ENCODE measurements at places on chromosomes 5 and 9. TPM values are rescaled to one million over a fixed set of nuclear protein-coding genes. Genes with fewer than 3 reads are reported as not detected.

DNA sequence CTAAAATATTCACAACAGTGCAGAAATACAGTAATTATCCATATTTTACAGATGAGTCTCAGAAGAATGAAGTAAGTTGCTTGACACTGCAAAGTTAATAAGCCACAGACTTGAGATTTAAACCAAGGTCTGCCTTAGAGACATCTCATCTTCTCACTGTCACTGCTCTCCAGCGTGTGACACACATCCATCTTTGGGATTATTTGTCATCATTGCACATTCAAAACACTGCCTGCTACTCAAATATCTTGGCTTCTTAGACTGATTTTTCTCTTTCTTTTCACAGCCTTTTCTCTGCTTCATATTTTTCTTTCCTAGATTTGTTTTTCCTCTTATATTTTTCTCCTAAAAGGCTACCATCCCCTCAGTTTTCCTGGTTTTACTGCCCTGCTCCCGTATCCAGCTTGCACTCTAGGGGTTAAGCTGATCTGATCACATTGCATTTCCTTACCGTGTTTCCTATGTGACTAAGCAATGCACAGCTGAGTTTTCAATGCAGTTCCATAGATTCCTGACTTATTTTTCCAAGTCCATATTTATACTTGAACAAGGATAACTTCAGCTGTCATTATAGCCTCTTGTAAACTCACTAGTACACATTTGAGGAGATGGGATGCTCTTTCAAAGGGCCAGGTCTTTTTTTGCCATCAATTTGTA, 353.0 kb downstream of the PLK2 start:
- no peak for DNase-seq

The TLE1 gene
- 66.2 TPM for total RNA-seq

- no peak for DNase-seq
These were observed 232.7 kb upstream of the ACTBL2 start for GRCh38 chr5:57715296-57715695.

GRCh38 chr5:5331848-5332247, 90.6 kb upstream of the ICE1 start:
- DNase-seq: peak; percentile 78

DNA sequence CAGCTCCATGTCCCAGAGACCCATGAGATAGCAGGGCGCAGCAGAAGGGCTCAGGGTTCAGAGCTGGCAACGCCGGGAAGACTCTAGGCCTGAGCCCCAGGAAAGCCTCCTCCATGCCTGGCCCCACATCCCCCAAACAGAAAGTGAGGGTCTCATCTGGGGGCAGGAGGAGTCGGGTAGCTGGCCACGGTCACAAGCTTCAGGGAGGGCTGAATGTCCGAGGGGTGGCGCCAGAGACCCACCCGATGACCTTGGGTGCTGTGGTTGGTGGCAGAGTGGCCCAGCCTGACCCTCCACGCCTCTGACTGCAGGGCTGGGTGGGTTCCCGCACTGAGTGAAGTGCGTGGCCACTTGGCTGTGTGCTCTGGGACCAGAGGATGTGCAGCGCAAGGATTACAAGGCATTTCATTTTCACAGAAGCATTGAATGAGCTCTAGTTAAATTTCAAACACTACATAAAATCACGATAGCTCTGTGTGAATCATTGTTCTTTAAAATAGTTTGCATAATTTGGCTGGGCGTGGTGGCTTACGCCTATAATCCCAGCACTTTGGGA, 3.0 kb downstream of the C8G start:
- peak; percentile 51 for DNase-seq

The NMUR2 gene
- not detected for total RNA-seq
